G401 (cell line): ENCODE measurements at places on chromosomes 5 and 9. TPM values are rescaled to one million over a fixed set of nuclear protein-coding genes. Genes with fewer than 3 reads are reported as not detected.

DNA sequence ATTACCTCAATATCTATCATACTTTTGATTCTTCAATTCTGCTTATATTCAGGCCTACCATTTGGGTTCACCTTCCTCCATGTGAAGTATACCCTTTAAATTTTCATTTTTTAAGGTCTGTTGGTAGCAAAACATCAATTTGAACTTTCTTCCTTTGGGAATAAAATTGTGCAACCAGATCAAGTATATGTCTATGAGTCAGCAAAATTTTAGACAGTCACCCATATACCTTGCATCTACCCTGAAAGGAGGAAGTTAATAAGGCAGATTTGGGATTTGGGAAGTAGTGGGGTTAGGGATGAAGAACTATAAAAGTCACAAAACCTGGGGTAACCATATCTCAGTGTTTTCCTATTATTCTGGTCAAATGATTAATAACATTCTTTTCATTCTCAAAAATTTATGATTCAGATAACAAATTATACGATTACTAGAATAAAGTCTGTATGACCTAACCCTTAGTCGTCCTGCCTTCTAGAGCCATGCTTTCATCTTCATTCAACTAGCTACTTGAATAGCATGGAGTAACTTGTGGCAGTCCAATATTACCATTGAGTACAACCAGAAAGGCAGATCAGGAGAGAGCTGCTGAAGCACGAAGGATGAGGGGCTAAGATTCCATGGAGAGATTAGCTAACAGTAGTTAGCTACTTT is 2.8 kb upstream of the IL33 start:
- DNase-seq: no peak

NUTM2F gene
- total RNA-seq: not detected in 2 replicates

F2R gene
- 160 and 221 TPM in 2 replicates for total RNA-seq

DNA sequence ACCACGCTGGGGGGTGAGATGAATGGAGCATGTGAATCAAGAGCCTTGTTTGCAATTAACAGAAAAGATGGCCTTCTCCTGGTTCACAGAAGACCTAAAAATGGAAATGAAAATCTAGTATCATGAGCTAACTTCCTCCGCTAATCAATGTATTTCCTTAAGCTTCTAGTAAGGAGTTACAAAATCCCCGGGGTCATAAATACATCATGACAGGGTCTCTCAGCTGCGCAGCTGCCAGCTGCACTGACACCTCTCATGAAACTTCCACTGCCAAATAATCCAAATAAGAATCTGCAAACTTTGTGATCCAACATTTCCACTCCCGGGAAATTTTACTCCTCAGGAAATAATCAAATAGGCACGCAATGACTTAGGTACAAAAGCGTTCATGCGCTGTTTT is 11.9 kb downstream of the MYO10 start:
- DNase-seq: no peak

DNA sequence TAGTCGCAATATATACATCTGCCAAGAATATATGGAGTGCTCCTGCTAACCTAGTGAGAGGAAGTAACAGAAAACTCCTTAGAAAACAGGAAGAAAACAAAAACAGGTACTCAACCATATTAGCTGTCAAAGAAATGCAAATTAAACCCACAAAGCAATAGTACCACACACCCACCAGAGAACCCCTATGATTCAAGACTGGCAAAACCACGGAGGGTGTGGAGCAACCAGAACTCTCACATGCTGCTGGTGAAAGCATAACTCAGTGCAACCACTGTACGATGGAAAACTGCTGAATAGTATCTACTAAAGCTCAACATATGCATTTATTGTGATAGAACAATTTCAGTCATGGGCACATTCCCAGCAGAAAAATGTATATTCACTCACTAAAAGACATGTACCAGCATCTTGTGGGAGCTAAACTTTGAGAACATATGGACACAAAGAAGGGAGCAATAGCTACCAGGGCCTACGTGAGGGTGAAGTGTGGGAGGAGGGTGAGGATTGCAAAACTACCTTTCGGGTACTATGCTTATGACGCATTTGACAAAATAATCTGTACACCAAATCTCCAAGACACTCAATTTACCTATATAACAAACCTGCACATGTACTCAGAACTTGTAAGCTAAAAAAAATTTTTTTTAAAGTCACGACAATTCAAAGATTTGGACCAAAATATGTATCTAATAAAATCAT is 34.0 kb downstream of the PTPN3 start:
- DNase-seq: no peak

- peak; percentile 27 for DNase-seq
Observed at GRCh38 chr5:116084287-116084691, 536 bp upstream of the COMMD10 start.

DNA sequence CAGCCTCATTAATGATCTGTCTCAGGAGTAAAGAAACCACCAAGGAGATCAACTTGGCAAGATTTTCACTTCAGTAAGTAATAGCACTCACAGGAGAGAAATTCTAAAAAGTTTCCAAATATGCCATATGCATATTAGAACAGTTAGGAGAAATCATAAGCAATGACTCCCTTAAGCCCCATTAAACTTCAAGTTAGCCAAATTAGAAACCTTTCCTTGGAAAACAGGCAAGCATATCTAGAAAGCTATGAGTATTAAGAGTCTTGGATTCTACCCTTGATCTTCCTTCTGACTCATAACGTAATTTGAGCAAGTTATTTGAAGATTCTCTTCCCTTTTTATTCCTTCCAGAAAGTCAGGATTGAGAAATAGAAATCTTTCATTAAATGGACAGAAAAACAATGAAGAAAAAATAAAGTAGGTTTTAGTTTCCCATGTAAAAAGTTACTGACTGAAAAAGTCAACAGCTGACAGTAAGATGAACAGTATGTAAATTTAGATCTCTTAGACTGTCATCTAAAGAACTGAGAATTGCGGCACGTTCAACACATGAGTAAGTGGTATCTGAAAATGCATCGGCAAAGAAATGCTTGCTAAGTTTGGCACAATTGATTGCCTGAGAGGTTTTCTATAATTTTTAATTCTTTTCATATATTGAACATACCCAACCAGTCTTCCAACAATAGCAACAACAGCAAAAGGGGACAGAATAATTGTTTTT is 565.7 kb upstream of the FTMT start:
- no peak for DNase-seq

DNA sequence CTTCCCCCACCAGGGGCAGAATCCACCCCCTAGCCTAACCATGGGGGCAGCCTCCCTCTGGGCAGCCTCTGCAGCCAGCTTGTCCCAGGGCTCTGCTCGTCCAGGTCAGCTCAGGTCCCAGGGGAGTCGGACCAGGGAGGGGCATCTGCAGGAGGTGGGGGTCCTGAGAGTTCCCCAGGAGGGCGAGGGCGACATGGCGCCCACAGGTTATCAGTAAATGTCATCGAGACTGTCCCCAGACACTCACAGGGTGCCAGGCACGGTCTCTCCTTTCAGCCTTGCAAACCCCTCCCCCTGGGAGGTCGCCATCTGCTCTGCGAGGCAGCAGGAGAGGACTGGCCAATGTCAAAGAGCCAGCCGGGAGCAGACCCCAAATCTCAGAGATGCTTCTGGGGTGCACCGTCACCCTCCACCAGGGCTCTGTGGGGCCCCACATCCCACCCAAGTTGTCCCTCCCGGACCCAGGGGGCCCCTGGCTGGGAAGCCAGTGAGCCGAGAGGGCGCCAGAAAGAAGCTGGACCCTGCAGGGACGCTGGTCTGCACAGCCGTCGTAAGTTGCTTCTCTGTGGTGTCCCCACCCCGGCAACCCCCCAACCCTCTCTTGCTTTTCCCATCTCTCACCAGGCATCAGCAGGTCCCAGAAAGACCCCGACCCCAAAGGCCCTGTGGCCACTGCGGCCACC is 69.3 kb downstream of the NTNG2 start:
- no peak for DNase-seq

FAM169A gene
- 247 and 301 TPM in 2 replicates for total RNA-seq

FUT7 gene
- not detected in 2 replicates for total RNA-seq

GCNT1 gene
- total RNA-seq: 0.43 and 1.5 TPM in 2 replicates

- DNase-seq: peak; percentile 75
Observed at GRCh38 chr5:166992874-166993722, 1298.3 kb upstream of the WWC1 start.

IFNA2 gene
- not detected in 2 replicates for total RNA-seq

GRCh38 chr9:16884952-16885513 is 14.6 kb upstream of the BNC2 start:
- DNase-seq: no peak

DNA sequence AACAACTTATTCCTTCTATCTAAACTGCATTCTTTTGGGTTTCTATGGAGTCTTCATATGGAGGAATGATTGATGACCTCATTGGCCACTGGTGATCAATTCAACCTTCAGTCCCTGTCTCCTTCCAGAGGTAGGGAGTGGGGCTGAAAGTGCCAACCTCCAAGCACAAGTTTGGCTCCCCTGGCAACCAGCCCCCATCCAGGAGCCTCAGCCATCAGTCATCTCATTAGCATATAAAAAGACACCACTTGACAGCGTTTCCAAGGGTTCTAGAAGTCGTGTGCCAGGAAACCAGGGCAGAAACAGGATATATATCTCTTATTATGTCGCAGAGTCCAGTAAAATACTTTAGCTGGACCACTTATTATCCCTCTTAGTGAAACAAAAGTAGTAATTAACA is 9.8 kb downstream of the SLC31A2 start:
- DNase-seq: no peak

TGFBR1 gene
- 16.2 and 16.9 TPM in 2 replicates for total RNA-seq

GRCh38 chr5:74433896-74434829 is 206.4 kb downstream of the ENC1 start:
- no peak for DNase-seq

DNA sequence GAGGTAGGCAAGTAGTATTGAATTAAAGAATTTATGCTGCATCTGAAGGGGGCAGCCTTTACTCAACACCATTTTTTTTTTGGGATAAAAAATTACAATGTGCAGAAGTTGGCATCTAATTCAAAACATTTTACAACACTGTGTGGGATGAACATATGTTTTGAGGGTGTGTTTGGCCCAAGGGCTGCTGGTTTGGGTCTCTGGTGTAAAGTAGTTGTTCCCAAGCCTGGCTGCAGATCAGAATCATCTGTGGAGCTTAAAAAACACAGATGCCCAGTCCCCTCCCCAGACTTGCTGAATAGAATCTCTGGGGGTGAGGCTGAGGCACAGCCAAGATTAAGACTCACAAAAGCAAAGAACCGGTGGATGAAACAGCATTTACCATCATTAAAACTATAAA is 33.0 kb upstream of the PDZD2 start:
- DNase-seq: no peak

- DNase-seq: no peak
Observed at GRCh38 chr5:137022725-137023124, 476.4 kb downstream of the SPOCK1 start.

DNA sequence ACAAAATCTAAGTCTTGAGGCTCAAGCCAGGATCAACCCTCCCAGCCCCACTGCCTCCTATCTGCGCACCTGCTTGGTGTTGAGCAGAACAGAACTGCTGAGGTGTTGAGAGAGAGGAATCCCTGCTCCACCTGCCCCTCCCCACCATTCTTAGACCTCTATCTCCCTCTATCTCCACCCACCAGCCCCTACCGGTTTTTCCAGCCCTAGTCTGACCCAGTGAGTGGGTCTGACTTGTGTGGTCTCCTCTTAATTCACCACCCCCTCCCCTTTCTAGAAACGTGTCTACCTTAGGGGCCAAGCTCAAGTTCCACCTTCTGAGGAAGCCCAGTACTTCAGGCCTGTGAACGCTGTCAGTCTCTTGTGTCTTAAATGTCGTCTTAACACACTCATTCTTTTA is 93.7 kb downstream of the ARHGAP26 start:
- no peak for DNase-seq

CFAP90 gene
- 0.25 TPM in 1 of 2 replicates, not detected in the other for total RNA-seq

- DNase-seq: no peak
Observed at GRCh38 chr5:30041831-30042385, 1151.6 kb upstream of the CDH6 start.

GRCh38 chr5:95390812-95391492 is at the start of gene FAM81B:
Gene FAM81B, plus strand, starts transcription at chr5:95391366. Its CDS starts 24 bp downstream, at chr5:95391390.
- no peak for DNase-seq

LCN15 gene
- total RNA-seq: not detected in 2 replicates

GRCh38 chr5:164224772-164225171 is 719.4 kb downstream of the MAT2B start:
- no peak for DNase-seq

GRCh38 chr9:131449276-131449675 is 53.4 kb upstream of the POMT1 start:
- DNase-seq: no peak

GRCh38 chr5:175484829-175485228 is 6.5 kb downstream of the SFXN1 start:
- DNase-seq: no peak

DNA sequence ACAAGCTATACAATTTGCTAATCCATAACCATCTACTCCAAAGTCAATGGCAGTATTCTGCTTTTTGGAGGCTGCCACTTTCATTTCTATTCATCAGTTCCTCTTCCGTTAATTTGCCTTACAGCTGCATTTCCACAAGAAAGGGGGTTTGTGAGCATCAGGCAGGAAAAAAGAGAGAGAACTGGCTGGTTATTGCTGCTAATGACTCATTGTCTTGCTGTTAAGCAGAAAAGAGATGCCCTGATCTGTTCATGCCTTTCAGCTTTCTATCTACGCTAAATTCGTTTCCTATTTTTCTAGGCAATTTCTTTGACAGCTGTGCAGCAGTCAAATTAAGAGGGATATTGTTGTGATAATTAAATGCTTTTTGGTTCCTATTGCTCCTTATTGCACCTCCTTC is 65.9 kb upstream of the GNAQ start:
- no peak for DNase-seq

DNA sequence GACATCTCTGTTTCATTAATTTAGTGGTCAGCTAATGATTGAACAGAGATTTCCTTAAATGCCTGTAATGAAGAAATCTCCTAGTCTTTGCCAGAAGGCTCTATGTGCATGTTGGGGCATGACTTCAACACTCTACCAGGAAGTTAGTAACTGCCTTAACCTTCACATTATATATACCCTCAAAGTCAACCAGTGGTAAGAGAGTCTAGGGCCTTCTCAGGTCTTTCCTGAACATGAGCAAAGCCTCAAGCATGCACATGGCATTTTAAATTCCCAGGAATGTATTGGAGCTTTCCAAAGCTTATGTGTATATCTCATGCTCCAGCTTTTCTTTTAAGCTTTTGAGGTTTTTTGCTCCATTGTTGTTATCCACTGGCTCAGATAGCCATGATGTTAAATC is 388.3 kb downstream of the ARRDC3 start:
- no peak for DNase-seq

DNA sequence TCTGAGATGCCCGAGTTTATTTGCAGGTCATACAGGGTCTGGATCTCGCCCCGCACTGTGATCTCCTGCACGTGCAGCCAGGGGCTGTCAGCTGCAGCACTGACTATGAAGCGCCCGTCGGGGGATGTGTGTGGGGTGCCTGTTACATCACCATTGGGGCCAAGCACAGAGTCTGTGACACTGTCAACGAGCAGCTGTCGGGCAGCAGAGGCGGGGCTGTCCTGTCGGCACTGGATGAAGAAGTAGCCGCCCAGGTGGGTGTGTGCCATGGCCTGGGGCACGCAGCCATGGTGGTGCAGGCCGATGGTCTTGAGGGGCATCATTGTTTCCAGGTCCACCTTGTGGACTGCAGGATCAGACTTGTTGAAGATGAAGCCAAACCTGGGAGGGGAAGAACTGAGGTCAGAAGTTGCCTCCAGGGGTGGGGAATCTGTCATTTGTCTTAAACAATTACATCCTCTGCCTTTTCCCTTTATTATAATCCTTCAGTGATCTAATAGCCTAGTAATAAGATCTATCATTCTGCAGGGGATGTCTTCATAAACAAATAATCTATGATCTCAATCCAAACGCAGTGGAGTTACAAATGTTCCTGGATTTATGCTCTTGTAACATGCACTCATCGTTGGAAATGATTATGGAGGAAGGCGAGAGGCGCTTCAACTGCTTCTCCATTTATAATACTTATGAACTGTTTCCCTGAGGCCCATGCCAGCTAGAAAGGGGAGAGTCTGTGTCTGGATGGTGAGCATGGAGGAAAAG is 147.8 kb downstream of the HSPA4 start:
- DNase-seq: no peak
